ENCODE measurements at places on chromosomes 16 and 17.
A peak's percentile ranks its signal among the peaks of the same experiment; 100 is the strongest.

GRCh38 chr16:54846766-54847165 lies 83.9 kb upstream of the IRX5 start:
- DNase-seq, result no peak

- DNase-seq, result peak; percentile 84
Measured at GRCh38 chr17:1055751-1056645, 59.1 kb downstream of the TIMM22 start.

GRCh38 chr17:82985973-82986372 lies 93.4 kb upstream of the METRNL start:
- peak; percentile 49 for DNase-seq

- DNase-seq, result no peak
Measured at GRCh38 chr17:48426019-48426665, 3.9 kb downstream of the SKAP1 start.

DNA sequence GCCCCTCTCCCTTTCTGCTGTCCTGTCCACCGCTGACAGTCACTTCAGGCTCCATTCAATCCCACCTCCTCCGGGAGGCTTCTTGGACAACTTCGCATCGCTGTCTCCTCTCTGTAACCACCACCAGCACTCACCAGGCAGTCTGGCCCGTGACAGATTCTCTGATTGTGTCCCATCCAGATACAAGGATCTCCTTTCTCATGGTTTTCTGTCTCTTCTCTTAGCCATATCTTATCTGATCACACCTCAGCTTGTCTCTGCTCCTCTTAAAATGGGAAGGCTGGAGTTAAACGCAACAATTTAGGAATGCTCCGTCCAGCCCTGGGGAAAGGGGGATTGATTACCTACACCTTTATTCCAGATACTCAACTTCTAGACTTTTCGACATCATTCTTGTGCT lies 56.9 kb upstream of the ARHGAP44 start:
- no peak for DNase-seq

DNA sequence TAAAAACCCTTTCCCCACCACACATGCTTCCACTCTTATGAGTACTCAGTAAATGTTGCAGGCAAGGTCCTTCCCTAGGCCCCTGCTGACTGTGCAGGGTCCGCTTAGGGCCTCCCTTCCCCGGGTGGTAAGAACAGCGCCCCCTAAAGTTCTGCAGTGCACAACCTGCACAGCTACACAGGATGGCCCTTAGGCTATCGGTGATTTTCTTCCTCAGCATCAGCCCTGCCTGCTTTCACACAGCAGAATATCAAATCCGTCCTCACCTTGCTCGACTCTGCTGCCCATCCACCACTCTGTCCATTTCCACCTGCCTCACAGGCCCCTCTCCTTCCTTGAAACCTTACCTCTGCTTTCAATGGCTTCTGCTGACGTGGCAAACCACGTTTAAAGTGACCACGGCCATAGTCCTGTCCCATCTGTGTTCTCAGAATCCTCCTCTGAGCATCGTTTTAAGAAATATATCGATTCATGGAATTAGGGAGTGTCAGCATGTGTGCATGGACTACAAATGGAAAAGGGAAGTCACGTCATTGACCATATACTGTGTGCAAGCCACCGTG lies 51.4 kb upstream of the TMEM132E start:
- DNase-seq, result peak; percentile 61

DNA sequence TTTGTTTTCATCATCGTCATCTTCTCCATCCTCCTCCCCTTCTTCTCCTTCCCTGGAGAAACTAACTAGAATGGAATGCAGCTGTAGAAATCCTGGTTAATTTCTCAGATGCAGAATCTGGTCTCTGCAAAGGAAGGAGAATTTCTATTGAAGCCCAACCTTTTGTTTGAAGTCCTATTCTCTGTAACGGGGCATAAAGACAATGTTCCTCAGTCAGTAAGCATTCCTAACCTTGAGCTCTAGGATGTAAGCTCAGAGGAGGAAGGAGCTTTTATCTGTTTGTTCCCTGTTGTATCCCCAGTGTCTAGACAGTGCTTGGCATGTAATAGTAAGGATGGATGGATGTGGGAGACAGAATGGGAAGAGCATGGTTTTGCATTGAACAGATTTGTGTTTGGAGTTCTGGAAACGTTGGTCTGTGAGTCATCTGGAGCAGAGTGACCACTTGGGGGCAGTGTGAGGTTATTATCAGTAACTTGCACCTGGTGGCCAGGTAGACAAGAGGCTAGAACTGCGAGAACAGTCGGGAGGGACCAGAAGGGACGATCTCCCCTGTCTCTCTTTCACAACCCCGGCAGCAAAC lies 363.7 kb downstream of the SNX29 start:
- DNase-seq, result peak; percentile 74

DNA sequence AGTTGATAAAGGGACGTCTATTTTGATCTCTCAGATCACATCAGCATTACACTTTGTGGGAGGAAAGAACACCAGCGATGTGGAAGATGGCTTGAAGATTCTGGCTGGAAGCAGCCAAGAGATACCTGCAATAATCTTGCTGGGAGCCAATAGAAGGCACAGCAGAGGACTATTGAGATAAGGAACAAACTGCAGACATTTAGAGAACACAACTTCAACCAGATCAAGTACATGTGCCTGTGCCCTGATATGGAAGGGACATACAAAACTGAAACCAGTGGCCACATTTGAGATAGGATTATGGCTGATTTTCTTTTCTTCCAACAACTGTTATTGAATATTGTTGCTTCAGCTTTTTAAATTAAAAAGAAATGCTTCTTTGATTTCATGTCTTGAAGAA lies 18.6 kb upstream of the PSMD7 start:
- DNase-seq, result no peak

DNA sequence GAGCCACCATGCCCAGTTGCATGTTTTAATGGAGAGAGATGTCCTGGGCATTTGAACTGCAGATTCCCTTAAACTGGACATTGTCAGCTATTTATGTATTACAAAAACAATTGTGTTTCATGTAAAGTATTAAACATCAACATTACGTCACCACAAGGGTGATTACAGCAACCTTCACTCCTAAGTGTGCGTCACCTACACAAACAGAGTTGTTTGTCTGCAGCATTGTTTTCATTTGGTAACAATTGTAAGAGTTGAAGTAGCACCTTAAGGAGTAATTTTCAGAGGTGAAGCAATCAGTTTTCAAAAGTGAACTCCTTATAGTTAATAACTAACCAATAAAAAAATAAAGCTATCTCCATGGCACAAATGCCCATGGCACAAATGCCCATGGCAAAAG lies 271.4 kb downstream of the IRX3 start:
- DNase-seq, result no peak

DNA sequence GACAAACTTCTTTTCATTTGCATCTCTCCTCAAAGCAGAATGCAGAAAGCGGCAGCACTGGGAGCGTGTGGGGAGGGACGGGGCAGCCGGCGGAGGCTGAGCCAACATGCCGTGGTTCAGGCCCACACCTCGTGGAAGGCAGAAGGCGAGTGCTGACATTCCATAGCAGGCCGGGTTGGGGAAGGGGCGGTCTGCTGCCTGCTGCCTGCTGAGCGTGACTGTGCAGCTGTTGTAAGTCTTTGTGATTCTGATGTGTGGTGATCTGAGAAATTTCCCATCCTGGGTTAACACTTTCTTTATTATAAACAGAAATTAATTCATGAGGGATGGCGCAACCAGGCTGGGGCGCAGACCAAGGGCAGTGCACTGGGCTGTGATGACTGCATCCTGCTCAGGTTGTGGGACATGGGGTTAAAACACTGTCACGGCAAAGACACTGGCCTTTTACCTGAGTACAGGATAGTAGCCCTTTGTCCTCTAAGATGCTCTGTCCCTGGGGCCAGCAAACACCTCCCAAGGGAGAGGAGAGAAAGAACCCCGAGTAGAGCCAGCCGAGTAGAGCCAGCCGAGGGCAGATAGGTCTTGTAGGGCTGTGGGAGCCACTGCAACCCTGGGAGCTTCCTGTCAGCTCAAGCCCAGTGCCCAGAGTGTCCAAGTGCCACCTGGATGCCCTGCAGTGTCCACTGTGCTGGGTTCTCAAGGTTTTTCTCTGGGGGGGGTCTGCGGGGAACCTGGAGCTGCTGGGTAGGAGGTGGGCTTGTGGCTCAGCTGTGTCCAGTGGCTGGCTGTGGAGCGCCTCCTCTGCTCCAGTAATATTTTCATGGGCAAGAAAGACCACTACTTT lies 8.8 kb upstream of the DNASE1 start:
- peak; percentile 76 for DNase-seq

DNA sequence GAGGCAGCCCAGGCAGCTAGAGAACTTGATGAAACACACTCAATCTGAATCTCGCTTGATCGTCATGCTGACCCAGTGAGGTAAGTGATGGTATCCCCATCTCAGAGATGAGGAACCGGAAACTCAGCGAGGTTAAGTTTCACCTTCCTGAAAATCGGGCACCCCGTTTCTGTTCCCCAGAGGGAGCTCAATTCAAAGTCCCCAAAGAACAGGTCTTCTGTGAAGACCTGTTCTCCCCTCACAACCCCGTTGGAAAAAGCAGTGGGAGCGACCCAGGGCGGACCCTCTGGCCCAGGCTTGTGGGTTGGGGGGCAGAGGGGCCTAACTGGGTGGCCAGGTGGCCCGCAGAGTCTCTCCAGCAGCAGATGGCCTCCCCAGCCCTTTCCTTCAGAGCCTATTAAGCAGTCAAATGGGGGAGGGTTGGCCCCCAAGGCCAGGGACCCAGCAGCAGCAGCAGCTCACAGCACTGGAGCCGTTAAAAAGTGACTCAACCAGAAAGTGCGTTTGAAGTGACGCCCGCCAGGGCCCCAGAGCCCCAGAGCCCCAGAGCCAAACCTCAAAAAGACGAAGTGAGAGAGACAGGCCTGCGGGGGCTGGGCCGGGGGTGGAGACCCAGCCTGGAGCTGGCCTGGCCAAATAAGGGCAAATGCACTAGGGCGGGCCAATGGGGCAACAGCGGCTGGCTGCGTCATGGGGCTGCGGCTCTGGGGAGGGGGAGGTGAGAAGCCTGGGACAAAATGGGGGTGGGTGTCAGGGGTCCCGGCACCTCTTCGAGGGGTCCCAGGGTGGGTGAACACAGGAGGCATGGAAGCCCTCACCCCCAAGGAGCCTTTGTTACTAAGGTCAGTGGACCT lies 9.2 kb upstream of the TSPOAP1 start:
- peak; percentile 84 for DNase-seq

GRCh38 chr17:77203436-77203835 lies 62.7 kb downstream of the SEC14L1 start:
- DNase-seq, result no peak

DNA sequence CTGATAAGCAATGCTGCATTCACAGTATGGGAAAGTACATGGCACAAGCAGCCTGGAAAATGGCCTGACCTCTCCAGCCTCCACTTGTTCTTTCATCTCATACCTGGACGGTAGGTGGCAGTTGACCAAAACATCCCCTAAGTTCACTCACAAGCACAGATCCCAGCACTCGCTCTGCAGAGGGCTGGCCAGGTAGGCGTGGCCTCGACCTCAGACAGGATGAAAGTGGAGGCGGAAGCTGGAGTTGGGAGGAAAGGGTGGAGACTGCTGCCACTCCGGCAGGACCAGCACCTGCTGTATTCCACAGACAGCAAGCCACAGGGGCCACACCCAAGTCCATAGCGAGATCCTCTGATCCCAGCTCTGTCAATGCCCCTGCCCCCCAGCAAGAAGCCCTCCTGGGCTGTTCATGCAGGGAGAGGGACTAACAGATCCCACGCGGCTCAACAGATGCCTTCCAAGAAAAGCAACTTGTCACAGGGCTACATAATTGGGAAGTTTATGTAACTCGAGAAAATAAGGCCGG lies 31.3 kb downstream of the ZCCHC14 start:
- peak; percentile 94 for DNase-seq

- DNase-seq, result no peak
Measured at GRCh38 chr17:71905376-71906031, 215.3 kb upstream of the SOX9 start.

GRCh38 chr16:680625-680945 lies 375 bp downstream of the STUB1 start:
- DNase-seq, result no peak

- no peak for DNase-seq
Measured at GRCh38 chr17:10652984-10653659, 4.0 kb downstream of the MYH3 start.

DNA sequence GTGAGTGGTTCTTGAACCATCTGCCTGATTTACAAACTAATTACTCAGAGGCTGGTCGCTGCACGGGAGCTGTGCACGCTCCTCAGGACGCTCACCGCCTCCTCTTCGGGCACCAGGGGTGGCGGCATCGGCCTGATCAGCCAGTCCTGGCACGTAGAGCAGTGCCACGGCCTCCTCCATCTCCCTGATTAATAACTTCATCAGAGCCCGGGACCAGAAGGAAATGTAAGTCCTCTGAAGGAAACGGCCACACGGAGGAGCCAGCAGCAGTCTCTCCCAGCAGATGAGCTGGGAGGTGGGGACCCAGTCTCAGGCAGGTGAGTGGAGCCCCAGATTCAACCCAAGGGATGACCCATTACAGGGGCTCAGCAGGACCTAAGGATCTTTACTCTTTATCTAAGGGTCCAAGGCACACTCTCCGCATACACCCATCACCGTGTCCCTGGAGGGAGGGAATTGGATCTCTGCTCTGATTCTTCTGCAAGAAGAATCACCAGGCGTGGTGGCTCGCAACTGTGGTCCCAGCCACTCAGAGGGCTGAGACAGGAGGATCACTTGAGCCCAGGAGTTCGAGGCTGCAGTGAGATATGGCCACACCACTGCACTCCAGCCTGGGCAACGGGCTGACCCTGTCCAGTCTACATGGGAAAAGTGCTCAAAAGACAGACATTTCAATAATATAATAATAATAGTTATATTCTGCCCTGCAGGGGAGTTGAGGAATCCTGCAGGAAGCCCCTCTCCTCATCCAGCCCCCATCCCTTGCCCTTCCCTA lies 366.5 kb downstream of the SEC14L1 start:
- DNase-seq, result peak; percentile 27

- no peak for DNase-seq
Measured at GRCh38 chr16:30974348-30974747, 10.7 kb upstream of the HSD3B7 start.

DNA sequence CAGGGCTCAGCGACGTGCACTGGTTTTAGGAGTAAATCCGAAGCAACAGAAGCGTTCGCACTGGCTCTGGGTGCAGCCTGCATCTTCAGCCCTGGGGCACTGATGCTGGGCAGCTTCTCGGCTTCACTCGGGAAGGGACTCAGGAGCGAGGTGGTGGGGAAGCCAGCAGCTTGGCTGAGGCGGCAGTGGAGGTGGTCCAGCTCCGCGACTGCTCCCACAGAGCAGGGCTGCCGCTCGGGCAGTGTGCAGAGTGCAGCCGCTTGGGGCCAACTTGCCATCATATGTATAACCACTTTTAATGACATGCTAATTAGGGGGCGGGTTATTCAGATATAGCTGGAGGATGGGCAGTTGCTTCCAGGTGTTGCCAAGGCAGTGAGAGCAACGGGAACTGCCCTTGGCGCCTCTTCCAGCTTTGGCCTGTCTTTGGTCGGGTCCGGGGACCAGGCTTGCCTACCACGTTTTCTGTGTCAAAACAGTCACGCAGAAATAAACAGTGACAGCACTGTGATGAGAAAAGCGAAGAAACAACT lies 26.7 kb downstream of the METRNL start:
- no peak for DNase-seq

- DNase-seq, result no peak
Measured at GRCh38 chr17:46869296-46869695, 17.9 kb downstream of the WNT9B start.

Measured in WTC11 (cell line).